Activated CD4-positive, alpha-beta memory T cell treated with anti-CD3 and anti-CD28 coated beads for 36 hours (primary cell): ENCODE measurements at places on chromosomes 6 and 20. TPM values are rescaled to one million over a fixed set of nuclear protein-coding genes. Genes with fewer than 3 reads are reported as not detected.

The KHDRBS2 gene
- total RNA-seq: not detected

The APOM gene
- 2.9 TPM for total RNA-seq

DNA sequence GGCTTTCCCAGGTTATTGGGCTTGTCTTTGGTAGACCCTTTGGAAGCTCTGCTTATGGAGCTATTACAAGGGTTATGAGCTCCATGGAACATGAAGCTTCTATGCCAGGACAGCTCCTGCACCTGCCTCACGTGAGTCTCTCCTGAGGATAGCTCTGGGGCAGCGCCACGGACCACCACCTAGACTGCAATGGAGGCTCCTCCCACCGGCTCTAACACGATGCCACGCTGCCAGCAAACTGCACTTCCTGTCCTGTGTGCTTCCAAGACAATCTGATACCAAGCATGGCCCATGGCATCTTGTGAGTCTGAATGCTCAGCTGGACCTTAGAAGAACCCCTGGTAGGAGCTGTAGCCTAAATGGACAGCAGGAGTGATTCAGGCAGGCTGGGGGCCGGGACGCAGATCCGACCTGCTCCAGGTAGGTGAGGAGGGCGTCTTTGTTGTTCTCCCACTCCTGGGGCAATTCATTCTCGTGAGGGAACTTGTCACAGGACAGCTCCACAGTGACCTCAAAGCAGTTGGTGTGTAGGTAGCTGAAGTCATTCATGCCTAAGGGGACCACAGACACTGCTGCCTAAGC is 5.5 kb downstream of the CPXM1 start:
- no peak overlapping the region for H3K27ac ChIP-seq
- H3K27me3 ChIP-seq: peaks cover 46% of the 10 kb centered on the region
- DNase-seq: no peak
- peaks cover 5% of the 10 kb centered on the region for H3K4me1 ChIP-seq
- no peak overlapping the region for H3K4me3 ChIP-seq

- no peak overlapping the region for H3K27ac ChIP-seq
- no peak for DNase-seq
- no peak overlapping the region for H3K4me3 ChIP-seq
Observed at GRCh38 chr6:4935975-4936680, 67.7 kb downstream of the RPP40 start.

DNA sequence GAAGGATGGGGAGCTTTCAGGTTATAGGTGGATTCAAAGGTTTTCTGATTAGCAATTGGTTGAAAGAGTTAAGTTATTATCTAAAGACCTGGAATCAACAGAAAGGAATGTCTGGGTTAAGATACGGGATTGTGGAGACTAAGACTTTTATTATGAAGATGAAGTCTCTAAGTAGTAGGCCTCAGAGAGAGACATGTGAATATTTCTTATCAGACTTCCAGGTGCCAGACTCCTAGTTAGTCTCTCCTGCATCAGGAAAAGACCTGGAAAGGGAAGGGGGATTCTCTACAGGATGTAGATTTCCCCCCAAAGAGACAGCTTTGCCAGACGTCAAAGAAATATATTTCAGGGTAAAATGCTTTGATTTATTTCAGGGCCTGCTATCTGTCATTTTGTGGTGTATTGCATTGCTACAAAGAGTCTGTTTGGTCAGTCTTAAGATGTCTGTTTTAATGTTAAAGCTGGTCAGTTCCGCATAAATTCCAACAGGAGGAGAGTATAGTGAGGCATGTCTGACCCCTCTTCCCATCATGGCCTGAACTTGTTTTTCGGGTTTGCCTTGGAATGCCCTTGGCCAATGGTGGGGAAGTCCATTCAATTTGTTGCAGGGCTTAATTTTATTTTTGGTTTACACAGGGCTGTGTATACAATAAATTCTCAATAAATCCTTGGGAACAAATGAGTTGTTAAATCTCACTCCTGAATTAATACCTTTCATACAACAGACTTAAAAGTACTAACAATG is 103.4 kb upstream of the RALGAPA2 start:
- no peak for DNase-seq
- no peak overlapping the region for H3K4me3 ChIP-seq
- H3K4me1 ChIP-seq: no peaks in the 10 kb centered on the region
- peaks cover 5% of the 10 kb centered on the region for H3K27me3 ChIP-seq
- no peak overlapping the region for H3K27ac ChIP-seq

GRCh38 chr6:34535646-34536045 is 20.5 kb downstream of the SPDEF start:
- DNase-seq: no peak
- no peak overlapping the region for H3K4me3 ChIP-seq
- no peaks in the 10 kb centered on the region for H3K27me3 ChIP-seq
- H3K36me3 ChIP-seq: no peaks in the 10 kb centered on the region
- no peak overlapping the region for H3K27ac ChIP-seq

DNA sequence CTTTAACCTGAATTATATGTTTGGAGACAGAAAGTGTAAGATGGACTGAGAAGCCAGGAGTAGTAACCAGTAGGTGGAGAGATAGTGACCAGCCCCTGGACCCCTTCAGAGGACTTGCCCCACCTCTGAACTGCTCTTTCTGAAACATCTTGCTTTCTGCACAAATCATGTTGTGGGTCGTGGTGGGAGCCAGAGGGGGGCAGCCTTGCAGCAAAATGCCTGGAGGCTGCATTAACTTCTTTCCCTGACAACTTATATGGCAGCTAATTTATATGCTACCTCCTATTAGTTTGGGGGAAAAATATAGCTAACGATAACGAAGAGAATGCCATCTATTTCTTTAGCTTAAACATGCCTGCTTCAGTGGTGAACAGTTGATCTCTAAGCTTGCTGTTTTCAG is 859.8 kb downstream of the MAFB start:
- peaks cover 1% of the 10 kb centered on the region for H3K27me3 ChIP-seq
- no peak overlapping the region for H3K27ac ChIP-seq
- DNase-seq: no peak
- no peaks in the 10 kb centered on the region for H3K36me3 ChIP-seq
- no peaks in the 10 kb centered on the region for H3K4me1 ChIP-seq
- H3K4me3 ChIP-seq: no peak overlapping the region
